AG09309 (cell line): ENCODE measurements at places on chromosomes 12 and 14.

- DNase-seq: no peak
Measured at GRCh38 chr14:76814726-76815645, 2.3 kb upstream of the ANGEL1 start.

DNA sequence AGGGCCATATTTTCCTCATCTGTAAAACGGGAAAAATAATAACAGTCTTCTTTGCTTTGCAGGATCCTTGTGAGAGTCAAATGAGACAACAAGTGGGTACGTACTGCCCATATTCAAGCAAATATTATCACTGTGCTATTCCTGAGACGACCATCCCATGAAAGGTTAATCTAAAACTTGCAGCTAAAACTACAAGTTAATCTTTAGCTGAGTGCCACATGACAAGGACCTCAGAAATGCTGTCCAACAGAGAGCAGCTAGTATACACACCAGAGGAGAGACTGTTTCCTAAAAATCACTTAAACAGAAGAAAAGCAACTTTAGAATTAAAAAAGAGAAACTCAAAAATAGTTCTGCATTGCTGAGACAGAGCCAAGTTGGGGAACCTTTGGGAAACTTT is 162.7 kb upstream of the TMTC2 start:
- no peak for DNase-seq

DNA sequence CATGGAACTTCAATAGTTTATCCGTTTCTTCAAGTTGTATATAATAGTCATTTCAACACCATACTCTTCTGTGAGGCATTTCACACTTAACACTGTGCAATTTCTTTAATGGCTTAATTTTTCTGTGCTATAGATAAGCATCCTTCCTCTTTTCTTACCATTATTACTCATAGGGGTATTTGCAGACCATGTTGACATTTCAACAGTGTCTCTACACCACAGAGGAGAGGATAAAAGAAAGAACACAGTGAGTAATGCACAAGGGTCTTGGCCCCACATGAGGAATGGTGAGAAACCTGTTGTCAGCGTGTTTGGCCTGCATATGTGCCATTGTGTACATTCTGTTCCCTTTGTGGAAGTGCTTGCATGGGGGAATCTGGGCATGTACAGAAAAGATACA is 421.5 kb upstream of the MDGA2 start:
- no peak for DNase-seq

DNA sequence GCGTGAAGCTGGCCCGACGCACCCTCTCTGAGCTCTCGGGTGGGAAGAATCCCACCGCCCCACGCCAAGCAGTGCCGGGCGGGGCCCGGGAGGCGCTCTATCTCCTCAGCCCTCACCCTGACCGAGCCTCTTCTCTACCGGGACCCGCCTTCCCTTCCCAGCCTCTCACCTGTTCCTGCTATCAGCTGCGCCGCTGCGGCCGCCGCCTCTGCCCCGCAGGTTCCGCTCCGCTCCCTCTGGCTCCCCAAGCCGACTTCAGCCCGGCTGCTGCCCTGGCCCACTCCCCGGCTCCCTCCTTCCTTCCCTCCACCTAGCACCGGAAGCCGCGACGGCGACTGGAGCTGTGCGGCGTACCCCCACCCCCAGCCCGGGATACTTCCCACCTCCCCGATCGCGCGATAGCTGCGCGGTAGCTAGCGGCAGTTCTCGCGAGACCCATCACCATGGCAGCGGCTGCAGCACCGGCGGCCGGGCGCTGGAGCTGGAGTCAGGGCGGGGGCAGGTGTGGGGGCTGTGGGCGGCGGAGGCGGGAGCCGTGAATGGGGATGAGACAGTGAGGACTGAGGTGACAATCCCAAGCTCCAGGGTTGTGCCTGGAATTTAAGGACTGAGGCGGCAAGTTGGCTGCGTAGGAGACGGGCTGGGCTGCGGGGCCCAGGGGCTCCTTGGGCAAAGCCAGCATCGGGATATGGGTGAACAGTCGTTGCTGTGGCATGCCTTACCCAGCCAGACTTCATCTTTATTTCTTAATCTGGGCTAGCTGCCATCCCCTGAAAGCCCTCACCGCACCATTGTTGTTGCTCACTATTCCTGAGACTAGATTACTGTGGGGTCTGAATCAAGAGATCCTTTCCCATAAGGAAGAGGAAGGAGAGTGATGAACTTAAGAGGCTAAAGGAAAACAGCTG is at the start of gene ARF3:
Gene ARF3 (minus strand): TSS at position 347 of the 908 bp plus-strand sequence. CDS start 16,392 bp downstream, outside the sequence.
- DNase-seq: peak; percentile 69

GRCh38 chr14:70708717-70709570 is 67.2 kb downstream of the TTC9 start:
- no peak for DNase-seq
